ENCODE measurements at places on chromosomes 4 and X. TPM values are rescaled to one million over a fixed set of nuclear protein-coding genes. Genes with fewer than 3 reads are reported as not detected.

The GCNA gene
- 1.0 TPM for total RNA-seq

DNA sequence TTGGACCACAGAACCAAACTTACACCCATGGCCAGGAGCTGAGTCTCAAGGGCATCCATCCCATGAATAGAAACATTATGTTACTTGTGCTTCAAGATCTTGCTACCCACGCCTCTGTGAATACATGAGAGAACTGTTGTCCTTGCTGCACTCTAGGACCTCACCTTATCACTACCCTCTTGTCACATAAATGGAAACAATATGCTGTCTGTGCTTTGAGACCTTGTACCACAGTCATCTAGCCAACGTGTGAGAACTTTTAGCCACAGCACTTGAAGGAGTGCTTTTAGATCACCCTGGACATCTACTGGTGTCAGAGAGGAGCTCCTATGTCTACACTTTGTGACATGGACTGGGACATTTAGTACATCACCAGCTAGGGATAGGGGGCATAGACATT lies 30.7 kb upstream of the HUWE1 start:
- no peaks in the 10 kb centered on the region for H3K36me3 ChIP-seq
- H3K4me1 ChIP-seq = no peaks in the 10 kb centered on the region
- H3K4me3 ChIP-seq = no peak overlapping the region
- DNase-seq = no peak
- no peak overlapping the region for H3K27ac ChIP-seq

DNA sequence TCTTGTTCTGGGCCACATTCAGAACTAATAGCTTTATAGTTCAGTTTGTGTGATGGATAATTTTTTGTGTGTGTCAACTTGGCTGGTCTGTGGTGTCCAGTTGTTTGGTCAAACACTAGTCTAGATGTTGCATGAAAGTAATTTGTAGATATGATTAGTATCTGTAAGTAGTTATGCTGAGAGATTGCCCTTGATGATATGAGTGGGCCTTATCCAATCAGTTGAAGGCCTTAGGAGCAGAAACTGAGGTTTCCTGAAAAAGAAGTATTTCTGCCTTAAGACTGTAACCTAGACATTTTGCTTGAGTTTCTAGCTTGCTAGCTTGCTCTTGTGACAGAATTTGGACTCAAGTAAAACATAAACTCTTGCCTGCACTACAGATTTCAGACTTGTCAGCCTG lies 30.4 kb downstream of the STIM2 start:
- no peaks in the 10 kb centered on the region for H3K4me1 ChIP-seq
- no peak overlapping the region for H3K4me3 ChIP-seq
- H3K27me3 ChIP-seq = no peaks in the 10 kb centered on the region
- no peak overlapping the region for H3K27ac ChIP-seq
- no peak for DNase-seq

- H3K27ac ChIP-seq = no peak overlapping the region
- H3K4me1 ChIP-seq = no peaks in the 10 kb centered on the region
- no peak overlapping the region for H3K4me3 ChIP-seq
- H3K36me3 ChIP-seq = no peaks in the 10 kb centered on the region
- DNase-seq = no peak
Measured at GRCh38 chrX:93242897-93243296, 430.5 kb downstream of the NAP1L3 start.

DNA sequence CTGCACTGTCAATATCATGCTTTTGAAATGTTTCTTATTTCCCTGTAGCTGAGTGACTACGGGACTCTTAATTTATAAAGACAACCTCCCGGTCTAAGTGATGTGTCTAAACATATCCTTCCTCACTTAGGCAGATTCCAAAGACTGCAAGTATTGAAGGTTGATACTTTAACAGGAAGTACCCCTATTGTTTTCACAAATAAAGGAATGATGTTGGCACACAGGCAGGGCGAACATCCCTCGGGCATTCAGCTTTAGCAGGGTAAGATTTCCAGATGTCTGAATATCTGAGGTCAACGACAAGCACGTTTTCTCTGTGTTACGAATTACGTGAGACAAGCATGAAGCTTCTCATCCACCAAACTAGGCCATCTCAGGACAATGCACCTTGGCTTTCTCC lies 638.0 kb upstream of the FRG1 start:
- no peaks in the 10 kb centered on the region for H3K4me1 ChIP-seq
- no peaks in the 10 kb centered on the region for H3K27me3 ChIP-seq
- DNase-seq = no peak
- no peaks in the 10 kb centered on the region for H3K36me3 ChIP-seq
- H3K4me3 ChIP-seq = no peak overlapping the region

- no peaks in the 10 kb centered on the region for H3K4me1 ChIP-seq
- no peak overlapping the region for H3K27ac ChIP-seq
- H3K4me3 ChIP-seq = no peak overlapping the region
- no peaks in the 10 kb centered on the region for H3K36me3 ChIP-seq
Measured at GRCh38 chr4:170875868-170876267, 786.1 kb upstream of the AADAT start.

The MAGIX gene
- 6.8 TPM for total RNA-seq

The IQCM gene
- not detected for total RNA-seq

DNA sequence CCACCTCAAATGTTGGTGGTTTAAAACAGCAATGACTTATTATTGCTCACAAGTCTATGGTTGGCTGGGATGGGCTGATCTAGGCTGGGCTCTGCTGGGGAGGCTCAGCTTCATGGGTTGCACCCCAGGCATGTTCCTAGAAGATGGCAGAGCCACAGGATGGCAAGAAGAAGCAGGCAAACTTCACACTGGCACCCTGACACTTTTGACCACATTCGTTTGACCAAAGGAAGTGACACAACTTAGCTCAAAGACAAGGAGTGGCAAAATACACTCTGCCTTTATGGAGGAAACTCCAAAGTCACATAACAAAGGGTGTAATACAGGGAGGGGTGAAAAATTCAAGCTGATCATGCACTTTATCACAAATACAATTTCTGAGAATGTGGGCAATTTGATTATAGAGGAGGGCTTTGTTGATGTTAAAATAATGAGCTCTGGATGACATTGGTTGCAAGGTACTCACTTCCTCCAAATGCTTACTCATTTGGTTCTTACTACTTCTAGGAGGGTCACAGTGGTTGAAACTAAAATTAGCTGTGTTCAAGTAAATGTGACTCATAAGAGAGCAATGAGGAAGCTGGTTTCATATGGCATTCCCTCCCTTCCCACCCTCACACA lies 249.2 kb upstream of the RPS6KA3 start:
- H3K4me1 ChIP-seq = no peaks in the 10 kb centered on the region
- no peak overlapping the region for H3K4me3 ChIP-seq
- H3K27me3 ChIP-seq = no peaks in the 10 kb centered on the region
- H3K27ac ChIP-seq = no peak overlapping the region
- no peaks in the 10 kb centered on the region for H3K36me3 ChIP-seq

DNA sequence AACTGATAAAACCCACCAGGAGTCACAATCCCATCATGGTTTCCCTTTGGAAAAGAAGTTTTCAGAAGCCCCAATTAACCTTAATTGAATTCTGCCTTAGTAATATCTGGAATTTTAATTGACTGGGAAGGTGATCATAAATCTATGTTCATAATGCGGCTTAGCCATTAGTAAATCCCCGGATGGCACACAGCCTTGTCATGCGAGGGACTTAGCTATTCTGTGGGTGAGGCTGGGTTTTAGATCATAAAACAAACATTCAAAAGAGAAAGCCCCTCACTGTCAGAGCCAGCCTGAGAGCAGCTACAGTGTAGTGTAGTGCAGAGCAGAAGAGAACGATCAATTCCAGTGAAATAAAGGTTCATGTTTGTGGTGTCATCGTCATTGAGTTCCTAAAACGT lies 124.0 kb upstream of the NOCT start:
- no peaks in the 10 kb centered on the region for H3K4me1 ChIP-seq
- no peak overlapping the region for H3K4me3 ChIP-seq
- H3K27me3 ChIP-seq = no peaks in the 10 kb centered on the region
- no peaks in the 10 kb centered on the region for H3K36me3 ChIP-seq
- DNase-seq = no peak

DNA sequence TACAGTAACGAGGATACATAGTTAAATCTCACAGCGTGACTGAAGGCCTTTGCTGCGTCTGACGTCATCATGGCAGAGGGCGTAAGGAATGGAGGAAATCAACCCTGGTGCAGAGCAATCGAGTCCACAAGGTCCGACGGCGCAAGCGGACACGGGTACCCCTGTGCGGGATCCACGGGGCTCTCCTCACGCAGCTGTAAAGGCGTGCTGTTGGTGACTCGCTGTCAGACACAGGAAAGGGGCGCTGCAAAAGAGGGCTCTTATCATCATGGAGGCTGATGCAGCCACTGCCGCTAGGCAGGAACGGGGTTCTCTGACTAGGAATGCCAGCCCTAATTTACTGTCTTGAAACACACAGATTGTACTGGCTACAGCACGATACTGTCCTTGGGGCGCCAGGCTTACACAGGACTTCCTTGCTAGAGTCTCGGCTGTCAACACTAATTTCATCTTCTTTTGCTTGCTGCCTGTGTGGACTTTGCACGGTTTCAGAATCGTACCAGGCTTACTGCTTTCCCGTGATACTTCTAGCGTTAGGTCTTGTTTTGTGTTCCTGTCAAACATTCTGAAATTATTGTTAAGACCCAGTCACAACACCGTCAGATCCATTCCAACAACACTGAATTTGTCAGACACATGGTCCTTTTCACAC lies 13.6 kb downstream of the RNF212 start:
- peak overlapping the region; percentile 26 for H3K4me3 ChIP-seq
- H3K4me1 ChIP-seq = peaks cover 15% of the 10 kb centered on the region
- DNase-seq = peak; percentile 57
- H3K27ac ChIP-seq = peak overlapping the region; percentile 81
- H3K27me3 ChIP-seq = no peaks in the 10 kb centered on the region
- no peaks in the 10 kb centered on the region for H3K36me3 ChIP-seq

DNA sequence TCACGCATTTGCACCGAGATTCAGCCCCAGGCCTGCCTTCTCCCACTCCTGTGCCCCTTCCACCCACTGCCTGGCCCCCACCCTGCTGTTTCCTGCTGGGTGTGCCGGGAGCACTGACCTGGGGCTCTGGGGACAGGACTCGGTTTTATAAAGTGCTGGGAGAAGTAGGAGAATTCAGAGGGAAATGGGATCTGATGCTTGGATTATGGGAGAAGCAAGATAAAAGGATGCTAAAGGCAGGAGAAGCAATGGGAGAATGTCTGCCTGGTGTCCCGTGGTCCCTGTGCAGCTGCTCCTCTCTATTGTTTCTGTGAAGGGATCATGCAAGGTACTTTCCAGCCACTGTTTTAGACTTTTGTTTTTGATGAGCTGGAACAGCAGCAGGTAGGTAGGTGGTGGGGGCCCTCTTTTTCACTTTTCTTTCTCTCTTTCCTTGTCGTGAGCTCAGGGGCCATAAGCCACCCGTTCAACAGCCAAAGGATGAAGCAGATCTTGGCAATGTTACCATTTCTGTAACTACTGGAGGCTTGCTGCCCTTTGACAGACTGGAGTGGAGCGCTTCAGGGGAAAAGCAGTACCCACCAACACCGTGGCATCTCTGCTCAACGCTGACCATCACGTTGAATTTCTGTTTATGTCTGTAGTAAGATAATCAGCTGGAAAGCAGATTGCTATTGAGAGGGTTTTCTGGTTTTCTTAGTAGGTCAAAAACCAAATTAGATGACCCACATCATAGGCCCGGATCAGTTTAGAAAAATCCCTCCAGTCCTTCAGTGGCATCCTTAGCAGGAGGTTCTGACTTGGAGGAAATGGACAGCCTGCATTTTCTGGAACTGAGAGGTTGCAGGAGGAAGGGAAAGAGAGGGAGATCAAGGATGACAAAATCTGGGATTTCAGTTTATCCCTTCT lies 63.8 kb upstream of the ENPP6 start:
- no peaks in the 10 kb centered on the region for H3K36me3 ChIP-seq
- no peak overlapping the region for H3K27ac ChIP-seq
- no peak overlapping the region for H3K4me3 ChIP-seq
- no peaks in the 10 kb centered on the region for H3K4me1 ChIP-seq
- H3K27me3 ChIP-seq = no peaks in the 10 kb centered on the region
- DNase-seq = no peak

- H3K4me3 ChIP-seq = no peak overlapping the region
- H3K27ac ChIP-seq = no peak overlapping the region
- no peaks in the 10 kb centered on the region for H3K36me3 ChIP-seq
- no peaks in the 10 kb centered on the region for H3K27me3 ChIP-seq
- H3K4me1 ChIP-seq = no peaks in the 10 kb centered on the region
Measured at GRCh38 chr4:186852964-186853391, 129.3 kb upstream of the FAT1 start.

- H3K36me3 ChIP-seq = no peaks in the 10 kb centered on the region
- peak overlapping the region; percentile 48 for H3K27ac ChIP-seq
- no peaks in the 10 kb centered on the region for H3K27me3 ChIP-seq
- no peaks in the 10 kb centered on the region for H3K4me1 ChIP-seq
Measured at GRCh38 chrX:85375333-85375738, 4.1 kb downstream of the POF1B start.
